H9 (cell line): ENCODE measurements at places on chromosomes 11 and 22. TPM values are rescaled to one million over a fixed set of nuclear protein-coding genes. Genes with fewer than 3 reads are reported as not detected.

Gene TTLL1
- 4.1 TPM in 2 replicates for total RNA-seq

DNA sequence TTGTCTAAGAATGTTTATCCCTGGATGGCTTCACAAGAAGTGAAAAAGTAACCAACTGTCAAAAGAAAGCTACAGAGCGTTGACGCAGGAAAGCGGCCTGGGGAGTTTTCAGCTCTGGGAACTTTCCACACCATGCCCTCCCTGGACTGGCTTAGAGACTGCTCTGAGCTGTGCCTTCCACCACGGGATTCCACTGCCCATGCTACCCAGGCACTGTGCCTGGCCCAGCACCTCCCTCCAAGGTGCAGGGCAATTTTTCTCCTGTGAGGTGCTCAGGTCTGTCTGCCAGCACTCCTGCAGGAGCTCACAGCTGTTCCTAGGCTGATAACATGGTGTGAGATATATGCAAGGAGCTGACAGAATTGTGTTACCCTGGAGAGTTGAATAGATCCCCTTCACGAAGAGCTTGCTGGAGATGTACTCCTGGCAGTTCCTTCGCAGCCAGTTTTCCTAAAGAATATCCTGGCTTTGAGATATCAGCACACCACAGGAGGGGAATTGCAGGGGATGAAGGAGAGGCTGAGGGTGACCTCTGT, 258.3 kb upstream of the B3GAT1 start:
- no peak for DNase-seq

DNA sequence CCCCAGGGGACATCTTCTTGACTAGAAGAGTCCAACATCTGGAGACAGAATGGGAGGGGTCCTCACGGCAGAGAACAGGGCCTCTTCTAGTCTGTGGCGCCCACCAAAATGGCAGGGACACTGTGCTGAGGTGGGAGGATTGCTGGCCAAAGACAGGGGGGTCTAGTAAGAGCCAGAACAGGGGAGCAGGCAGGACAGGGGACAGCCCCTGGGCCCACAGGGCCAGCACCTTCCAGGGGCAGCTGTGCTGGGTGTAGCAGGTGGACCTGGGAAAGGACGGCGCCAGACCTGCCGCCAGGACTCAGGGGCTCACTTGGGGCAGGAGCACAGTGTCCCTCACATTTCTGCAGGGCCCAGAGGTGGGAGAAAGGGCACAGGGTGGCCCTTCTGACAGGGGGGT, 858 bp upstream of the APOBEC3A start:
- DNase-seq: no peak

Gene CHCHD10
- total RNA-seq: 47.5 and 53.7 TPM in 2 replicates

DNA sequence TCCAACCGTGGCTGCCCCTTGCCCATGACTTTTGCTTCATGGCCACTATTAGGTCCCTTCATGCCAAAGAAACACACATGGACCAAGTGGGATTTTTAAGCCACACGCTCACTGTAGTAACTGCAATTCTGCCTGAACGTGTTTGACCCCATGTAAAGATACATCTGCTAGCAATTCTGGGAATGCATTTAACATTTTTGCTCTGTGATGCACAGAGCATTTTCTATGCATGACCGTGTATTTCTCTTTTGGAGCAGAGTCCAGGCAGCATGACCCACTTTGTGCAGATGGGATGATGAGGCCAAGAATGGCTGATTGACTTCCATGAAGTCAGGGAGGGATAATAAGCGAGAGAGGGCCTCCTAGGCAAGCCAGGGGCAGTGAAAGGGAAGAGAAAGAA, 108.5 kb downstream of the TP53I11 start:
- DNase-seq: no peak

- no peak for DNase-seq
Observed at GRCh38 chr11:17490938-17491337, 14.3 kb upstream of the ABCC8 start.

Gene POU2AF2
- total RNA-seq: not detected in 2 replicates

- DNase-seq: no peak
Observed at GRCh38 chr22:20129747-20130014, 1.9 kb upstream of the ZDHHC8 start.

GRCh38 chr22:41030891-41031290, 61.5 kb upstream of the EP300 start:
- DNase-seq: no peak

DNA sequence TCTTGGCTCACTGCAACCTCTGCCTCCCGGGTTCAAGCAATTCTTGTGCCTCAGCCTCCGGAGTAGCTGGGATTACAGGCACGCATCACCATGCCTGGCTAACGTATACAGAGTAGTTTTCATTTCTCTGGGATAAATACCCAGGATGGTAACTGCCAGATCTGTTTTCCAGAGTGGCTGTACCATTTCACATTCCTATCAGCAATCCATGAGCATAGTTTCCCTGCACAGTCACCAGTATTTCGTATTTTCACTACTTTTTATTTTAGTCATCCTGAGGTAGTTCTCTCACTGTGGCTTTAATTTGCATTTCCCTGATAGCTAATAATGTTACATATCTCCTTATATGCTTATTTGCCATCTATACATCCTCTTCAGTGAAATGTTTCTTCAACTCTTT, 11.0 kb upstream of the SCARF2 start:
- DNase-seq: no peak

DNA sequence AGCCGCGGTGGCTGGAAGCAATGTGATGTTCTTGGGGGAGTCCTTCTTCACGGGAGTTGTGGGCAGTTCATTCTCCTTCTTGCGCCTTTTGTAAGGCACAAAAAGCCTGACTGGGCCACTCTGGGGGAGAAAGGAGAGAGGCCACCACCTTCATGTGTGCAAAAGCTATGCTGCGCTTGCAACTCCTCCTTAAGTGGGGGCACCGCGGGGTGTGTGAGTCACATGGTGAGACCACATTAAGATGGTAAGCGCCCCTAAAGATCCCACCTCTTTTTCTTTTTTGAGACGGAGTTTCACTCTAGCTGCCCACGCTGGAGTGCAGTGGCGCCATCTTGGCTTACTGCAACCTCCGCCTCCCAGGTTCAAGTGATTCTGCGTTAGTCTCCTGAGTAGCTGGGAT, 14.1 kb downstream of the DEAF1 start:
- DNase-seq: no peak

Gene DERL3
- total RNA-seq: 9.0 and 9.8 TPM in 2 replicates

Gene MS4A6A
- not detected in 2 replicates for total RNA-seq

GRCh38 chr11:93291110-93291509, 39.4 kb upstream of the DEUP1 start:
- DNase-seq: no peak

DNA sequence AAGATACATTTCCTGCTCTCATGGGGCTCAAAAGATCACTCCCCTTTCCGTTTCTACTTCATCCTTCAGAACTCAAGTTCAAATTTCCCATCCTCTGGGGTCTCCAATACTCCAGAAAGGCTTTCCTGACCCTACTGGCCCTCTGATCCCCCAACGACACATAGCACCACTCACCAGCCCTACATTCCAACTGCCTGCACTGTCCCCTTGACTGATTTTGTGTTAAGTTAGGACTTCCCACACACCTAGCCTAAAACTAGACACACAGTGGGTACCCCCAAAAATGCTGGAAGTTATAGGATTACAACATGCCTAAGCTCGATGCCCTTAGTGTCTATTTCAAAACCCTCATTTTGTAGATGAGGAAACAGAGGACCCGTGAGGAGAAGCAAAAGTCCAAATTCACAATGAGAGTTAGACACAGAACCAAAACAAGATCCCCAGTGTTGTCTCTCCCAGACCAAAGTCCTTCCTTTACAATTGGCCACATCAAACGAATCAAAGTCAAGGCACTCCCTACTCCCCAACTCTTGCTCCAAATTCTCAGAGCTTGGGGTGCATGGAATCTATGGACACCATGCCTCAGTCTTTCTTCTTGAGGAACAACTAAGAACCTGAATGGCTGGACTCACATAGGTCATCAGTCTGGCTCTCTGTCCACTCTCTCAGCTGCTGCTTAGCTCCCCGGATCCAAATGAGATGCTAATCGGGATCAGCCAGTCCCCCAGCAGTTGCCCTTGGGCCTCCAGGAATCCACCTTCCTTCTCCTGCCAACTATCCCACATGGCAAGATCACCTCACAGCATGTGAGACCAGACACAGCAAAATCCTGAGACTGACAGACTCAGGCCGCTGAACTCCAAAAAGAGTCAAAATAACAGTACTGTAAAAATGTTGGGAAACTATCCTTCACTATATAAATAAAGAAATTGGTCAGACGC, 1.7 kb downstream of the CLPB start:
- DNase-seq: no peak

GRCh38 chr22:41862530-41863266, 29.8 kb downstream of the SREBF2 start:
- DNase-seq: no peak

Gene ANO3
- total RNA-seq: not detected in 2 replicates

DNA sequence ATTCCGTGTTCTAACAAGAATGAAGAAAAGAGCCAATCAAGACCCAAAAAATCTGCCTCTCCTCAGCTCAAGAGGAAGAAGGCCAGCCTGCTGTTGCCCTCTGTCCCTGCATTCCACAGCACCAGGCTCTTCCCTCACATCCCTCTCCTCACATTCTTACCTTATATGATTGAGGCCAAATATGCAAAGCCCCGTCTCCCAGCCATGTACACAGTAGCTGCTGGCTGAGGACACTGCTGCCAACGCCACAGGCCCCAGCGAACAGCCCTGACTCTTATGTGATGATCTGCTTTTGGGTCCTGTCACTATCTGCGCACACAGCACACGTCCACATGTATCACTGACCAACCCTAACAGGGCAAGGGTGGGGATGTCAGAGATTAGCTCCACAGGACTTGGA, 60.2 kb downstream of the MICAL3 start:
- DNase-seq: no peak

GRCh38 chr11:134363161-134363560, 31.4 kb downstream of the GLB1L2 start:
- DNase-seq: no peak

Gene CEND1
- 0.81 and 0.86 TPM in 2 replicates for total RNA-seq

- DNase-seq: no peak
Observed at GRCh38 chr11:19868871-19869270, 156.2 kb downstream of the NAV2 start.

DNA sequence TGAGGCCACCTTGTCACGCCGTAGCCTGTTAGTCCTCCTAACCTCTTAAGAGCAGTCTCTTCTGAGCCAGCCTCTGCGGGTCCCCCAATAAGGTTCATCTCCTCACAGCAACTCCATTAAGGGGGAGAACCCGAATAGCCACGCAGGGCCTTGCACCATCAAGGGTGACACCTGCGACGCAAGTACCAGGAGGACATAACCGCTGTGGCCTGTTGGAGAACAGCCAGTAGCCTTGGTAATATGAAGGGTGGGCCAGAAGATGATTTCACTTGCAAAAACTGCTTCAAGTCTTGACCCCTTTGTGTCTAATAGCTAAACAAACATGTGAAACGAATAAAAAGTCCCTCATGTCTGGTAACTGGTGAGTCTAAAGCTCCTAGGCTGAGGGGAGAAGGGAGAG, 14.8 kb downstream of the ARFGAP2 start:
- DNase-seq: no peak

DNA sequence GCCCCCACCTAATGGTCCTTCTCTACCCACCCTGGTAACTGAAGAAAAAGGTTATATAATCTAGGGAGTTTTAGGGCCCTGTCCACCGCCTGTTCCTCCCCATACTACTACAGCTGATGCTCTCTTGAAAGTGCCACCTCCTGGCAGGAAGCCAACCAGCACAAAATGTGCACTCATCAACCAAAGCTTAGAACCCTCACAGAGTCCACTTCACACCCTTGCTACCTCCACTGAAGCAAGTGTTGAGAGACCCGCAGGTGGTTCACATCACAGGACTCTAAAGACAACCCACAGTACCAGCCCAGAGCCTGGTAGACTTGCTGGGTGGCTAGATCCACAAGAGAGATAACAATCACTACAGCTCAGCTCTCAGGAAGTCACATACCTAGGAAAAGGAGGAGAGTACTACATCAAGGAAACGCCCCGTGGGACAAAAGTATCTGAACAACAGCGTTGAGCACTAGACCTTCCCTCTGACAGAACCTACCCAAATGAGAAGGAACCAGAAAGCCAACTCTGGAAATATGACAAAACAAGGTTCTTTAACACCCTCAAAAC, 17.5 kb upstream of the OR10W1 start:
- no peak for DNase-seq

- DNase-seq: no peak
Observed at GRCh38 chr11:130101661-130102060, 32.0 kb downstream of the APLP2 start.

Gene TTLL12
- 89.6 and 90.2 TPM in 2 replicates for total RNA-seq

Gene CD44
- 5.2 and 6.1 TPM in 2 replicates for total RNA-seq

- no peak for DNase-seq
Observed at GRCh38 chr11:93513772-93514171, 29.4 kb downstream of the SMCO4 start.

Gene CHKB
- total RNA-seq: 64.1 and 64.9 TPM in 2 replicates

Gene TIRAP
- 7.0 and 7.3 TPM in 2 replicates for total RNA-seq

- DNase-seq: peak; percentile 43
Observed at GRCh38 chr11:126969865-126970479, 30.6 kb downstream of the KIRREL3 start.
